KBM-7 (cell line): ENCODE measurements at places on chromosomes 1 and 21.
A peak's percentile ranks its signal among the peaks of the same experiment; 100 is the strongest.

GRCh38 chr1:219160967-219161366, 12.7 kb upstream of the LYPLAL1 start:
- no peak for DNase-seq

DNA sequence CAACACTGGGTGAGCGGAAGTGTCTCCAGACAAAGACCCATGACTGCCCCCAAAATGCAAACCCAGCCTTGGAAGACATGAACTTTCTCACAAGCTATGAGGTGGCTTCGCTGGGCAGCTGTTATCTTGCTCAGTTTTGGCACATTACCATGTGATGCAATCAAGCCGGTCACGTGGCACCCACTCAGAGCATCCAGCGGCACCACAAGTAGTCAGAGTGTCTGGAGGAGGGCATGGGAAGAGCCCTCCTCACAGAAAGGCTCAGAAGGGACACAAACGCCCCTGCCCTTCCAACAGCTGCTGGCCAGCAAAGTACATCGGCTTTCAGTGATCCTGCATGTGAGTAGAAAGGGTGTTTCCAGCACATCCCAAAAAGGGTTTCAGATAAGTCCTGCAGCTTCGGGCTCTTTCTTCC, 145.5 kb upstream of the IRF2BP2 start:
- DNase-seq: peak; percentile 74

GRCh38 chr1:205672395-205672889, 7.9 kb downstream of the SLC45A3 start:
- no peak for DNase-seq

DNA sequence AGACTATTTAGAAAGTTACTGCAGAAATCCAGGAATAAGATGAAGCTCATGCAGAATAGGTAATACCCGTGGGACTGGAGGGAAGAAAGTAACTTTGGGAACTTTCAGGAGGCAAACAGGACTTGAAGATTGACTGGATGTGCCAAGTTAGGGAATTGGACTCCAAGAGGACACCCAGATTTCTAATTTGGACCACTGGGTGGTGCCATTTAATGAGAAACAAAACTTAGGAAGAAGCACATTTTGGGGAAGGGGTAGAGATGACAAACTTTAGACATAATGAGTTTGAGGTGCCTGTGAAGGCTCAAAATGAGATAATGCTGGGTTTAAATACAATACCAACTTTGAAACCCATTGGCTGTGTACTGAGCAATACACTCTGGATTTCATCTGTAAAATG, 3.3 kb upstream of the B4GALT3 start:
- DNase-seq: peak; percentile 58

DNA sequence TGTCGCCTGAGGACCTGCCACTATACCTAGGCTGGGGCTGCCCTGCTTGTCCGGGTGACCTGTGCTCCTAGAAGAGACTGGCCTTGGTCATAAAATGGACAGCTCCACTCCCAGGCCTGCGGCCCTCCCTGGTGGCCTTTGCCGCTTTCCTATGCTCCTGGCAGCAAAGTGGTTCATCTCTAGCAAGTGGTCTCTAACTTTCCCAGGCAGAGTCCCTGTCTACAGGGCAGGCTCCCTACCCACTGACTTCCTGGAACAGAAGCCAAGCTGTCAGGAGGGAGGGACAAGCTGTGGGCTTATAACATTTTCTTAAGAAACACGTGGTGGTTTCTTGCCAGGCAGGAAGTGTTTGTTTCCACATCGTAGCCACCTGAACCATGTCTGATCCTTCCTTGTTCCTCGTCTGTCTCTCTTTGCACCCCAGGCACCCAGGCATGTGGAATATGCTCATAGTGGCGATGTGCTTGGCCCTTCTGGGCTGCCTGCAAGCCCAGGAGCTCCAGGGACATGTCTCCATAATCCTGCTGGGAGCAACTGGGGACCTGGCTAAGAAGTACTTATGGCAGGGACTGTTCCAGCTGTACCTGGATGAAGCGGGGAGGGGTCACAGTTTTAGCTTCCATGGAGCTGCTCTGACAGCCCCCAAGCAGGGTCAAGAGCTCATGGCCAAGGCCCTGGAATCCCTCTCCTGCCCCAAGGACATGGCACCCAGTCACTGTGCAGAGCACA, 10.1 kb downstream of the H6PD start:
- DNase-seq: peak; percentile 64

GRCh38 chr1:62424411-62424810, 12.4 kb upstream of the USP1 start:
- DNase-seq: no peak

GRCh38 chr1:36869054-36869453, 165.3 kb downstream of the GRIK3 start:
- no peak for DNase-seq

GRCh38 chr1:189681252-189681919, 796.3 kb downstream of the BRINP3 start:
- DNase-seq: no peak

DNA sequence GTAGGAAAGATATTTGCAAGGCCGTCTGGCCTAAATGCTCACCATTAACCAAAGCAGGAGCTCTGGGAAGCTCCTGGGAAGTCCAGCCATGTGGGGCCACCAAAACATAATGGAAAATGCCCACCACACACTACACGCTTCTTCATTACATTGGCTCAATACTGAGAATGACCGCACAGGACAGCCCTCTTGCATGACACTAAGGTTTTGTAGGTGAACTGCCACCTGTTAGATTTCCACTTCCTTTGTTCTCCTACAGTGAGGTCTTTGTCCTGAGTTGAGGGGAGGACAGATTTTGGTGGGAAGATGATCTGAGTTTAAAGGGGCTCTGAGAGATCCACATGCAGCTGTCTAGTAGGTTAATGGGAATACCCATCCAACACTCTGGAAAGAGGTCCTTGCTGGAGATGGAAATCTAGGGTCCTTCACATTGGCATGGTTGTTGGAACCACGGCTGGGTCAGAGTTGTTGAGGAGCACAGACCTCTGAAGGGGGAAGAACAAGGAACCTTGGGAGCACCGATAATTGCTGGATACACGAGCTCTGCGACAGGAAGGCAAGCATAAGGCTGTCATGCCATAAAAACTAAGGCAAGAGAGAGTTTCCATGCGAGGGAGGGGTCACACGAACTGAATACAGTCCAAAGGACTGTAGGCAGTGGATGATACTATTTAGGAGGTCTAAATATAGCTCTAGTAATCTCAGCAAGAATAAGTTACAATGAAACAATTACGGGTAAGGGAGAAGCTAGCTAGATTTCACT, 105.5 kb upstream of the IRF2BP2 start:
- DNase-seq: no peak

- DNase-seq: no peak
Measured at GRCh38 chr1:42926879-42927242, 31.8 kb downstream of the SLC2A1 start.

DNA sequence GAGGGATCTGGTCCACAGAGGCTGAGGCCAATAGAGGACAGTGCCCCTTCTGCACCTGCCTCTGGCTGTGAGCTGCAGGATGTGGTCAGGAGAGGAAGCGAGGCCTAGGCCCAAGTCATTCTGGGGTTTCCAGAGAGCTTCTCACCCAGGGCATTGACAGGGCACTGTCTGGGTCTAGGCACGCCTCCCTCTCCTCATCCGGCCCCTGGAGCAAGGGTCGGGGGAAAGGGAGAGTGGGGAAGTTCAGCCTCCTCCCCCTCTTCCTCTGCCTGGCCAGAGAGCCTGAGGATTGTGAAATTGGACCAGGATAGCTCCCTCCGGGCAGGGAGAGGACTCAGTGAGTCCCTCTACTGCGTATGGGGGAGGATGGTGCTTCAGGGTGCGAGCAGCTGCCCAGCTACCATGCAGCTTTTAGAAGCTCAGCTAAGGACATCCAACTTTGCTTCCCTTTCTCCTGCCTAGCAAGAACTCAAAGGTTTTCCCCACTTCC, 6.3 kb upstream of the INAVA start:
- DNase-seq: peak; percentile 83

- peak; percentile 21 for DNase-seq
Measured at GRCh38 chr1:87826681-87827251, 498.1 kb downstream of the LMO4 start.

DNA sequence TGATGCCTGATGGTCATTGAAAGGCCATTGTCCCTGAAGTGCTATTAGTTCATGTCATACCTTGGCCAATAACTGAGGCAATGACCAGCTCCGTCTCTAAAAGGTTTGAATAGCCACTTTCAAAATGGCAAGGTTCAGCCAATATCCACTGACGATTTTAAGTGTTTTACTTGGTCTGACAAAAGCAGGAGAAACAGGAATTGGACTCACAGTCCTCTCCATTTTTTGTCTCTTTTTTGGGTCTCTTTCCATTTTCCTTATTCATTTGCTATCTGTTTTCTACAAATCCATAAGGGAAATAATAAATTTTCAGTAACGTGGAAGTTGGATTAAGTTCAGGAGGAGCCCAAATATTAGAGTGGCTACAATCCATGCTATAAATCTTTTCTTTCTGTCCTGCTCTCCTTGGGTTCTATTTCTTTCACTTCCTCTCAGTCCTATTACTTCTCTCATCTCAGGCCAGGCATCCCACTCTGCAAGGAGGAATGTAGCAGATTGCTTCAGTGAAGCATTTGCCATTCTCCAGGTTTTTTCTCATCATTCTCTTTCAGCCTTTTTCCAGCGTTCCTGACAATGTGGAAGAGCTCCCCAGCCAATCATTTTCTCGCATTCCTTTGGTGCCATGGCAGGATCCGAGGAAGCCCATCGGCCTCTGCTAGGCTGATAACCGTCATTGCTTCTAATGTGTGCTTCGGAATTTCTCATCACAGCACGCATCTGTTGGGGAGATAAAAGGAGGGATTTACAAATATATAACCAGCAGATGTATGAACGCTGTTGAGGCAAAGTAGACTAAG, 414.5 kb downstream of the ADGRL2 start:
- DNase-seq: no peak

DNA sequence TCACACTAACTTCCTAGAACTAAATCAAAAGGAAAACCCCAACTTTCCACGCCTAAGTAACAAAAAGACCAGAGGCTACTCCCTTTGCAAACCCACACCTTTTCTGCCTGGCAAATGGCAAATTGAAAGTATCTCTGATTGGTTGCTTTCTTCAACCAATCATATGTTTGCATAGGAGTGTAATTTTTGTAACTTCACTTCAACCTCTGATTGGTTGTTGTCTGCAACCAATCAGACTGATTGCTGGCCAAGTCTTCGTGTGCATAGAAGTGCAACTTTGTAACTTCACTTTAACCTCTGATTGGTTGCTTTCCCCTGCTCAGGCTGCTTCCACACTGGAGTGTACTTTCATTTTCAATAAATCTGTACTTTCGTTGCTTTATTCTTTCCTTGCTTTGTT, 36.9 kb upstream of the PADI2 start:
- no peak for DNase-seq

DNA sequence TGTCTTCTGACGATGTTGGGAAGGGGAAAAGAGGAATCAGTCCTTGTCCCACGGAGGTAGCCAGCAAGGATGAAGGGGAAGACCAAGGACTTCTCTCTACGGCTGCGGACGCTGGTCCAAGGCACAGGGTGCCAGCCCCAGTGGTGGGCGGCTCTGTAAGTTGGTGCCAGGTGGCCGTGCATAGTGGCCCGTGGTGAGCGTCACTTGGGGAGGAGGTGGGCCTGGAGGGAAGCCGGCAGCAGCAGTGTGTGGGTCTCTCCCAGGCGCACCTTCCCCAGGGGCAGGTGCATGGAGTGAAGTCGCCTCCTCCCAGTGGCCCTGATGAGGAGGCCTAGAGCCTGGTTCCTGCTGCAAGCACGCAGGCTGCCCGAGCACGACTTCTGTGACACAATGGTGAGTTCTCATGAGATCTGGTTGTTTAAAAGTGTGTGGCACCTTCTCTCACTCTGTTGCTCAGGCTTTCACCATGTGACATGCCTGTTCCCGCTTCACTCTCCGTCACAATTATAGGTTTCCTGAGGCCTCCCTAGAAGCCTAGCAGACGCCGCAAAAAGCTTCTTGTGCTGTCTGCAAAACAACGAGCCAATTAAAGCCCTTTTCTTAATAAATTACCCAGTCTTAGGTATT, 43.6 kb upstream of the TIAM1 start:
- DNase-seq: no peak

- no peak for DNase-seq
Measured at GRCh38 chr1:59949648-59950047, 23.1 kb upstream of the CYP2J2 start.

DNA sequence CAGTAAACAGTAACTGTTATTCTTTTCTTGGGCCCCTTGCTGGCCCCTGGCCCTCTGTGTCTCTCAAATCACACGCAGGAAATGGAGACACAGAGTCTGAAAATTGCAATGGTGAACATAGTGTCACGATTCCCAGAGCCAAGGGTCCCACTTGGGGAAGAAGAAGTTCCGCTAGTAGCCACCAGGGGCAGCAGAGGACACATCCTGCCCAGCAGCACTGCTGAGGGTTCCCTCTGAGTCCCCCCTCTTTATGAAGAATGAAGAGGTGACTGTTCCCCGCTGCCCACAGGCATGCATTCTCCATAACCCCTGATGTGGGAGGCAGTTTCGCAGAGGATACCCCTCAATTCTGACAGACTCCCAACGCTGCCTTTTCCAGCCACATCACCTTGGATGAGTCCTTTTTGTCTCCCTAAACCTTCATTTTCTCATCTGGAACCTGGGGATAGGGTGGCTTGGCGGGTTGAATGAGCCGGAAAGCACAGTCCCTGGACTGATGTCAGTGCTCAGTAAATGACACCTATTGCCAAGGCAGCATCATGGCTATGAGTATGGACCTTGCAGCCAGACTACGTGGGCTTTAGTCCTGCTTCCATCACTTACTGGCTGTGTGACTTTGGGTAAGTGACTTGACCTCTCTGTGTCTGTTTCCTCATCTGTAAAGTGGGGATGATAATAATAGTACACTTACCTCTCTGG, 238.0 kb upstream of the TMEM51 start:
- peak; percentile 75 for DNase-seq

GRCh38 chr21:42289926-42290325, 25.3 kb downstream of the TFF3 start:
- DNase-seq: peak; percentile 48

DNA sequence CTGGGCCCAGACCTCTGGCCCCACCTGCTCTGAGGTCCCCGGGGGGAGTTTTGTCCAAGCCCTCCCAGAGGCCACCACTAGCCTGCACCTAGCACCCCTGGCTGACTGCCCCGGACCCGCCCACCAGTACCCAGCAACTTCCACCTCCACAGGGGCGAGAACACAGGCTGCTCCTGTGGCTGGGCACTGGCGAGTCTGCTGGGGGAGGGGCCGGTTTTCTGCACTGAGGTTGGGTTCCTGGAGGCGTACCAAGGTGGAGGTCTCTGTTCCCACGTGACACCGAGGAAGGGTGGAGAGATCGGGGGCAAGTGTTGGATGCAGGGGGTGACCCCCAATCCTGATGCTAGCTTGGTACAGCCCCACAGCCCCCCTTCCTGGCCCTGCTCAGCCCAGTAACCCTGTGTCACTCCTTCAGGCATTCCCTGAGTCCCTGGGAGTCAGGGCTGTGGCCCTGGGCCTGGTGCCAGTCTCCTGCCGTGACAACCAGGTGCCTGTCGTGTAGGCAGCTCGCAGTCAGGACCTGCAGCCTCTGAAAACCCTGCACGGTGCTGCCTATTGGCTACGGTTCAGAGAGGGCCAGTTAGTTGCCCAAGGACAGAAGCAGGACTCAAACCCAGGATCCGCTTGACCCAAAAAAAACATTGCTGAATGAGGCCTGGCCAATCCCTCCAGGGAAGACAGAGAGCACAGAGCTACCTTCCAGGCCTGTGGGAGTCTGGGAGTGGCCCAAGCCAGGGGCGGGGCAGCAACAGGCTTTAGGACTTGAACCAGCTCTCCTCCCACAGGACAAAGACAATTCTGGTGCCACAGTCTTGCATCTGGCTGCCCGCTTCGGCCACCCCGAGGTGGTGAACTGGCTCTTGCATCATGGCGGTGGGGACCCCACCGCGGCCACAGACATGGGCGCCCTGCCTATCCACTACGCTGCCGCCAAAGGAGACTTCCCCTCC, 3.1 kb downstream of the ESPN start:
- DNase-seq: no peak
